ENCODE measurements at places on chromosomes 7 and 10.

DNA sequence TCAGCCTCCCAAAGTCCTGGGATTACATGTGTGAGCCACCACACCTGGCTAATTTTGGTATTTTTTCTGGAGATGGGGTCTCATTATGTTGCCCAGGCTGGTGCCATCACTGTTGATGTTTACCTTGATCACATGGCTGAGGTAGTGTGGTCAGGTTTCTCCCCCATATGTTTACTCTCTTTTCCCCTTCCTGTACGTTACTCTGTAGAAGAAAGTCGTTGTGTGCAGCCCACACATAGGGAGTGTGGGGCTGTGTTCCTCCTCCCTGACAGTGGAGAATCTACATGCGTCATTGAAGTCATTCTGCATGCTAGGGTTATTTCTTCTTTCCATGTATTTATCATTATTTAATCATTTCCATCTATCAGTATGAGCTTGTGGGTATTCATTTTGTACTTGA is 16.3 kb upstream of the ORAI2 start:
- DNase-seq, result no peak

DNA sequence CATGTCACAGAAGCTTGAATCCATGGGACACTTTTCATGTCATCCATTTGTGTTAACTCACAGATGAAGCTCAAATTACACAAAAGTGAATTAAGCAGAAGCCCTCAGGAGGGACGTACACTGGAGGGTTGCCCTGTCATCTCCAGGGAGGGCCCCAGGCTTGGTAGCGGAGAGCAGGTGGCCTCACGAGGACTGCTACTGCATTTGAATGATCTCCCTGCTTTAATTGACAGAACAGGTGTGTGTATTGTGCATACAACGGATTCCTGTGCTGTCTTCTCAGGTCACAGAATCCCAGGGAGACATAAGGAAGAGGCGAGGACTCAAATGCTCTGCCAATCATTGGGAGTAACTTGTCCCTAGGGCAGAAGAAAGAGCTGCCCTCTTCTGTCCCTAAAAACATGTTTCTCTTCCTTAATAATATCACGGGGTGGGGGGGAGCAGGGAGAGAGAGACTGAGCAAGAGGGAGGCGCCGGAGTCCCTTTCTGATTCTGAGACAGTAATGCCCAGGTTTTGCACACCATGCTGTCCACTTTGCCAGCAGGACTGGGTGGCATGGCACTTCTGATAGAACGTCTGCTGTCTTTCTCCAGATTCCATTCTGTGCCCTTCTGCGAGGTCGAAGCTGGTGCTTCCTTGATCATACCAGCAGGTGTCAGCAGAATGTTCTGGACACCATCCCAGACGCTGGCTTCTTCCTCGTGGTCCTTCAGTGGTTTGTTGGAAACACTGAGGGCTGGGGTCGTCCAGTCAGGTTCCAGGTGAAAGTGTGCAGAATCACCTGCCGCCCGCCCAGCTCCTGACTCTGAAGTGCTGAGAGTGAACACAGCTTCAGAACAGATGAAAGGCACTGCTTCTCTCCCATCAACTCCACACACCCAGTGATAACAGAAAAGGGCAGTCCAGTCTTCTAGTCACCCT is 26.2 kb upstream of the RASGEF1A start:
- DNase-seq, result peak; percentile 61

GRCh38 chr10:110003524-110003885 is 4.3 kb upstream of the ADD3 start:
- DNase-seq, result no peak

DNA sequence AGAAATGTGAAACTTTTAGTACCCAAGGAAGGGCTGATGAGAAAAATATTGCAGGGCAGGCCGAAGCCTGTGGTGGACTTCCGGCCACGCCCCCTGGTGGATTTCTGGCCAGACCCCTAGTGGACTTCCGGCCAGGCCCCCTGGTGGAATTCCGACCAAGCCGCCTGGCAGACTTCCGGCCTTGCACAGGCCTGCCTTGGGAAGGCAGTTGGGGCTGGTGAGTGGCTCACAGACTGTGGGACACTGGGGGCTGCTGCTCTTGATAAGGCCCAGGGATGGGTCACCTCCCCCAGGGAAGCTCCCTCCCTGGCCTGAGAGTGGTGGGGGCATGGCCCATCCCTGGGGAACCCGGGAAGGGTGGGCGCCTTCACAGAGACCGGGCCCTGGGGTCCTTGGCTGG is 116.4 kb upstream of the MKI67 start:
- DNase-seq, result no peak

- DNase-seq, result no peak
Measured at GRCh38 chr10:46019569-46020343, 10.7 kb downstream of the NCOA4 start.

DNA sequence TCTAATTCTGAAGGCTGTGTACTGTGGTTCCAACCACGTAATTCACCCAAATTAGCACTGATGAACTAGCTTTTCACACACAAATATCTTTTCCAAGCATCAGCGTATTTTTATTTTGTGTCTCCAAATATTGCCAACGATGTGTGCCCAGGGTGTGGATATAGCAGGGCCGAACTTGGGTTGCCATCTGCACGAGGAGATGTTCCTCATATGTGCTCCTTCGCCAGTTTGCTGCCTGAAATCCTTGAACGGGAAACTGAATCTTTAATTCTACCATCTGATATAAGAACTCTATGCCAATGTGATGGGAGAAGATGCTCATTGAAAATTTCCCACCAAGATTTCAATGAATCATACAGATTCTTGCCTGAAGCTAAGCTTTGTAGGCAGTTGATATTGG is 121.5 kb upstream of the ZNF438 start:
- no peak for DNase-seq

GRCh38 chr7:6074612-6075380 is 43.6 kb downstream of the ANKRD61 start:
- no peak for DNase-seq

GRCh38 chr7:114916261-114916892 is 5.5 kb upstream of the MDFIC start:
- no peak for DNase-seq

- DNase-seq, result no peak
Measured at GRCh38 chr10:88983206-88983605, 7.4 kb upstream of the FAS start.

GRCh38 chr7:135193615-135194081 is 17.7 kb downstream of the WDR91 start:
- DNase-seq, result no peak

GRCh38 chr10:29279779-29280487 is 8.9 kb upstream of the LYZL1 start:
- no peak for DNase-seq

- no peak for DNase-seq
Measured at GRCh38 chr7:16423761-16424160, 2.4 kb upstream of the CRPPA start.

- no peak for DNase-seq
Measured at GRCh38 chr10:37344413-37344812, 219.0 kb downstream of the ANKRD30A start.

Measured in NCI-H2171 treated with DMSO at 0.1 percent for 48 hours (cell line).